ENCODE measurements at places on chromosomes 2 and 18.
A peak's percentile ranks its signal among the peaks of the same experiment; 100 is the strongest.

GRCh38 chr2:46339200-46339599 is 42.0 kb downstream of the EPAS1 start:
- peaks cover 8% of the 10 kb centered on the region for H3K36me3 ChIP-seq
- H3K4me3 ChIP-seq: no peak overlapping the region
- no peak for DNase-seq
- no peak overlapping the region for H3K27ac ChIP-seq
- H3K27me3 ChIP-seq: no peaks in the 10 kb centered on the region

GRCh38 chr18:58605027-58606020 is 23.6 kb downstream of the ALPK2 start:
- DNase-seq: peak; percentile 29
- H3K27ac ChIP-seq: peak overlapping the region; percentile 42
- no peaks in the 10 kb centered on the region for H3K4me1 ChIP-seq

DNA sequence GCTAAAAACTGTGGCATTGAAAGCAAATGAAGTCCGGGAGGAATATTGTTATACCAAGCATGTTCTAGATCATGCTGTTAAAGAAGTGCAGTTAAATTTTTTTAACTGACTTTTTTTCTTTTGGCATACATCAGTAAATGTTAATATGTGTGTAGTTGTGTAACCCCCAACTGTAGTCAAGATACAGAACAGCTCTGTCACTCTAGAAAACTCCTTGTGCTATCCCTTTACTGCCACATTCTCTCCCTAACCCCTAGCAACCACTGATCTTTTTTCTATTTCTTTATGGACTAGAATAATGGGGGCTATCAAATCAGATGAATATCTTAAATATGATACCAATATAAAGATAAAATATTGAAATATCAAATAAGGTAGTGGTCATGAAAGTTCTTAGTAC is 46.4 kb downstream of the LCLAT1 start:
- H3K27me3 ChIP-seq: no peaks in the 10 kb centered on the region
- DNase-seq: no peak
- no peaks in the 10 kb centered on the region for H3K36me3 ChIP-seq
- peaks cover 11% of the 10 kb centered on the region for H3K4me1 ChIP-seq
- no peak overlapping the region for H3K4me3 ChIP-seq

DNA sequence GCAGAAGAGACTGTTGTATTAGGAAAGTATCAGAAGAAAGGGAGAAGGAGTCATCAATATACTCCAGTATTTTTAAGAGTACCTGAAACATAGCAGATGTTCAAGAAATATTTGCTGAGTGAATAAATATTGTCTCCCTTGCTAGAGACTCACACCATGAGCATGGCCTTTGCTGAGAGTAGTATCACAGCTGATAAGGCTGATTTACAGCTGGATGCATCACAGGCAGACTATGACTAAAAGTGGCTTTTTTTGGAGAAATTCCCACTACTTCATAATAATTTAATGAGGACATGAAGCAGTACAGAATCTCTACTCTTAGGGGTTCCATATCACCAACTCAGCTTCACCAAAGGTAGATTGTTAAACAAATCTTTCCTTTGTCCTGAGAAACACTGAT is 373.3 kb downstream of the RBM43 start:
- H3K4me1 ChIP-seq: no peaks in the 10 kb centered on the region
- no peak overlapping the region for H3K4me3 ChIP-seq
- DNase-seq: no peak
- no peak overlapping the region for H3K27ac ChIP-seq
- no peaks in the 10 kb centered on the region for H3K27me3 ChIP-seq
- no peaks in the 10 kb centered on the region for H3K36me3 ChIP-seq

DNA sequence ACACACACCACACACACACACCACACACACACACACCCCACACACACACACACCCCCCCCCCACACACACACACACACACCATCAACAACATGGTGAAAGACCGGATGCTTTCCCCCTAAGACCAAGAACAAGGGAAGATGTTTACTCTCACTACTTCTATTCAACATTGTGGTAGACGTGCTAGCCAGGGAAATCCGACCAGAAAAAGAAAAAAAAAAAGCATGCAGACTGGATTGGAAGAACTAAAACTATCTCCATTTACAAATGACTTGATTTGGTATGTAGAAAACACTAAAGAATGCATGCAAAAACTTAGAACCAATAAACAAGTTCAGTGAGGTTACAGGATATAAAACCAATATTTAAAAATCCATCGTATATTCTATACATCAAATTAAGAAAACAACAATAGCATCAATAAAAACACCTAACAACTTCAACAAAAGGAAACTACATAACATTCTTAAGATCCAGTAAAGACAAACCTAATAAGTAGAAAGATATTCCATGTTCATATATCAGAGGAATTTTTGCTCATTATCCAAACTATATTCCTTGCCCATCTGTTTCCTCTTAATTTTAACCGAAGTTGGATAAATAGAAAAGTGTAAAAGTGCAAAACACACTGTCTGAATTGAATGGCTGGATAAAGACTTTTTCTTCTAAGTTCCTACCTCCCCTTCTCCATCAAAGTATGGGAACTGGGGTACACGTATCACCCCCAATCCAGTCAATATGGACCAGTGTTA is 51.5 kb upstream of the RNU4ATAC start:
- H3K4me3 ChIP-seq: no peak overlapping the region
- no peaks in the 10 kb centered on the region for H3K27me3 ChIP-seq
- H3K36me3 ChIP-seq: no peaks in the 10 kb centered on the region
- H3K4me1 ChIP-seq: peaks cover 46% of the 10 kb centered on the region

DNA sequence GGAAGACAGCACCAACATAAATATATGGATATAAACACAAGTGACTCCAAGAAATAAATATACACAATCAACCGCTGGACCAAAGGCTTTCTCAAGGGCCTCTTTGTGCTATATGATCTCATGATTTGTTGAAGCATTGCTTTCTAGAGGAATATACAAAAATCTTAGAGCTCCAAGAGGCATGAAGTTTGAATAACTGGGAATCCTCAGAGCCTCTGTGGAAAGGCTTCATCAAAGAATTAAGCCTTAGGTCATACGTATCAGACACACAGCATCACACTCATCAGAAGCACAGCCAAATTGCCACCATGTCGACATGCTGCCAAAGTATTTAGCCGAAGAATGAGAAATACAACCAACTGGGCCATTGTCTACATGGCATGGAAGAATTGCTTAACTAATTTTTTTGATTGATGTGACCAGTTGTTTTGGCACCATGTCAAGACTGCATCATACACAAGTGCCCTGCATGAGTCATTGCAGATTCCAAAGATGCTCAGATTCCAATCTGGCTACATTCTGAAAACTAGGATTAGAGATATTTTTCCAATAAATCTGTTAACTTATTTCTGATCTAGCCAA is 860.6 kb upstream of the ZEB2 start:
- no peaks in the 10 kb centered on the region for H3K27me3 ChIP-seq
- H3K36me3 ChIP-seq: no peaks in the 10 kb centered on the region
- H3K4me3 ChIP-seq: no peak overlapping the region
- H3K27ac ChIP-seq: no peak overlapping the region
- DNase-seq: peak; percentile 96
- H3K4me1 ChIP-seq: peaks cover 7% of the 10 kb centered on the region

GRCh38 chr2:201633661-201634249 is 9.5 kb downstream of the TMEM237 start:
- no peaks in the 10 kb centered on the region for H3K27me3 ChIP-seq
- DNase-seq: no peak
- no peak overlapping the region for H3K4me3 ChIP-seq
- H3K4me1 ChIP-seq: no peaks in the 10 kb centered on the region
- no peak overlapping the region for H3K27ac ChIP-seq

- H3K4me3 ChIP-seq: no peak overlapping the region
- H3K27me3 ChIP-seq: no peaks in the 10 kb centered on the region
- H3K36me3 ChIP-seq: no peaks in the 10 kb centered on the region
- DNase-seq: no peak
These were observed 155.0 kb downstream of the SETBP1 start for GRCh38 chr18:44835703-44836102.

- H3K27ac ChIP-seq: peak overlapping the region; percentile 5
- H3K36me3 ChIP-seq: no peaks in the 10 kb centered on the region
- H3K27me3 ChIP-seq: no peaks in the 10 kb centered on the region
These were observed 43.9 kb upstream of the RAPH1 start for GRCh38 chr2:203578759-203579643.

DNA sequence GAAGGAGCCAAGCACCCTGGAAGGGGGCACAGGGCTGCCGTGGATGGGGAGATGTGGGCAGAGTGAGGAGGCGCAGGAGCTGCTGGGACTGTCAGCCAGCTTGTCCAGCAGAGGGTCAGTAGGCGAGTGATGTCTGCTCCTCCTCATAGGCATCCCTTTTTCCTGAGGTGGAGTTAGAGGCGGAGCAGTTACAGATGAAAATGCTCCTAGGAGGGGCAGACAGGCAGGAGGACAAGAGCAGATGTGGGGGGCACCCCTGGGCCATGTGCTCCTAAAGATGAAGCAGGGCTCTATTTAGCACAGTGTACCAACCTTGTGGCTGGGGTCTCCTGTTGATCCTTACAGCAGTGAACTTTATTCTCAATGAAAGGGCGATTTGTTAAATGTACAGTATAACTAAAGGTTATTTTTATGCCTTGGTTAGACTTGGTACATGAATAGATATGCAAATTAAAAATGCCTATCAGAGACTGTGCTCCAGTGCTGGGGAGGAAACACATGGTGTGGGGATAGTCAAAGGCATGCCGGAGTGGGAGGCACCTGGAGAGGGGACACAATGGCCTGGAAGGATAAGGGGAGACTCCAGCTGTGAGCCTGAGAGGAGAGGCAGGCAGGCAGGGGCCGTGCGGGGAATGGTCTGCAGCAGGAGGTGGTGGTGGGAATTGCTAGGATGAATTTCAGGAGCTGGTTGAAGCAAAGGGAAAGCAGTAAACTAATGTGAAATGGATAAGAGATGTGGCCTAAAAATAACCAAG is 175.3 kb downstream of the CLIP4 start:
- H3K27ac ChIP-seq: no peak overlapping the region
- no peak for DNase-seq
- peaks cover 59% of the 10 kb centered on the region for H3K27me3 ChIP-seq

DNA sequence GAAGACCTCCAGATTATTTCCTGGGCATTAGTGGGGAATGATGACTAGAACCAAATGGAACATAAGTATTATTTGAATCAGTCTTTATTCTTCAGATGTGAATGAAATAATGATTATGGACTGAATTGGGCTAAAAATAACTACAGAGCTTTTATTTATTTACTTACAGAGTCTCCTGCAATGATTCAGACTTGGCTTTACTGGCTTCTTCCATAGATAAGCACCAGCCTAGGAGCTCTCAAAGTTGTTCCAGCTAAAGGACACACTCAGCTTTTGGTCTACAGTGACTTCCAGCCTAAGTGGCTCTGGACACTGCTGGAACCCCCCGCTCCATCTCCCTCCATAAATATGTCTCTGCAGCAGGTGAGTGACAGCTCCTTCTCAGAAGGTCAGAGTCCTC is 24.3 kb upstream of the ARHGAP25 start:
- no peak overlapping the region for H3K4me3 ChIP-seq
- no peaks in the 10 kb centered on the region for H3K36me3 ChIP-seq
- peaks cover 44% of the 10 kb centered on the region for H3K27me3 ChIP-seq

- H3K4me1 ChIP-seq: no peaks in the 10 kb centered on the region
- H3K4me3 ChIP-seq: no peak overlapping the region
- H3K27ac ChIP-seq: no peak overlapping the region
- DNase-seq: no peak
- no peaks in the 10 kb centered on the region for H3K36me3 ChIP-seq
- no peaks in the 10 kb centered on the region for H3K27me3 ChIP-seq
These were observed 5.7 kb downstream of the CALCRL start for GRCh38 chr2:187442378-187442777.

GRCh38 chr18:40875101-40875615 is 1079.9 kb upstream of the PIK3C3 start:
- no peaks in the 10 kb centered on the region for H3K27me3 ChIP-seq
- peaks cover 17% of the 10 kb centered on the region for H3K4me1 ChIP-seq
- DNase-seq: no peak

DNA sequence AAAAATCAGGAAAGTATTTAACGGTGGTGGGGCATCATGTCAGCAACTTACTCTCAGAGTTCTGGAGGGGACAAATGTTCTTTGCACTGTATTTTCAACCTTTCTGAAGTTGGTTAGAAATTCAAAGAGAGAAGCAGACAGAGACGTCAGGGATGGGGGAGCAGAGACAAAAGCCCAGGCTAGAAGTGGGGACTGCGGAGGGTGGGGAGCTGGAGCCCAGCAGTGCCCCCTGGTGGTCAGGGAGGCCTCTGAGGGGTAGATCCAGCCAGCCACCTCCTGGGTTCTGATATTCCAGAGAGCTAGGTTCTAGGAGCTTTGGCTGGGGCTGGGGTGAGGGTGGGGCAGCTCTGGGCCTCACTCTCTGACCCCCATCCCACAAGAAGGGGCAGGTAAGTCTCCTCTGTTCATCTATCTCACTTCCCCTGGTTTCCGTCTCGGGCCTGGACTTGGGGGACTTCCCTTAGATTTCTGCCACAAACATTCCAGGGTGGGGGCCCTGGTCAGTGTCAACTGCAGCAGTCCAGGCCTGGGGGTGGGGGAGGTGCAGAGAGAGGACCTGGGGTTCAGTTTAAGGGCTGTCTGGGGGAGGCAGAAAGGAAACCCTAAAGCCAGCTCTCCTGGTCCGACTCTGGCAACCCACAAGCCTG is 8.9 kb downstream of the TNS1 start:
- H3K36me3 ChIP-seq: peaks cover 5% of the 10 kb centered on the region
- H3K27ac ChIP-seq: no peak overlapping the region
- H3K27me3 ChIP-seq: no peaks in the 10 kb centered on the region

DNA sequence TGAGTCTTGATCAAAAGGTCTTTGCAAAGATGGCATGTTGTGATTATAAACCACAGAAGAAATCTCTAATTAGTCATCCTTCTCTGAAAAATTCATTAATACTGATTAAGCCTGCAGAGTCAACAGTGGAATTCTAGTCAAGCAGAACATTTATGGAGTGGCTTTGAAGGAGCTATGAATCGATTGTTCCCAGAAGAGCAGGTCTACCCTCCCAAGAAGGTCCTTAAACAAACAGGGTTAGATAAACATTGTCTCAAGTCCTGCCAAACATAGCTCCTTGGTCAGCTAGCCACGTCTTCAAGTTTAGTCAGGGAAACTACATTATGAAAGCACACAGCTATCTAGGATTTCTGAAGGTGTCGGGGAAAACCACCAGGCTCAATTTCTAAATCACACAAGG is 88.9 kb downstream of the ITGA4 start:
- H3K27me3 ChIP-seq: no peaks in the 10 kb centered on the region
- no peaks in the 10 kb centered on the region for H3K4me1 ChIP-seq
- H3K27ac ChIP-seq: no peak overlapping the region
- H3K36me3 ChIP-seq: peaks cover 6% of the 10 kb centered on the region

- no peak for DNase-seq
- H3K27ac ChIP-seq: no peak overlapping the region
- H3K4me3 ChIP-seq: no peak overlapping the region
- H3K36me3 ChIP-seq: peaks cover 6% of the 10 kb centered on the region
These were observed 101.9 kb downstream of the NFATC1 start for GRCh38 chr18:79497638-79498081.

GRCh38 chr2:130328710-130329109 is 14.0 kb upstream of the IMP4 start:
- H3K27me3 ChIP-seq: no peaks in the 10 kb centered on the region
- peak overlapping the region; percentile 75 for H3K27ac ChIP-seq
- peaks cover 10% of the 10 kb centered on the region for H3K4me1 ChIP-seq
- DNase-seq: peak; percentile 66
- H3K36me3 ChIP-seq: no peaks in the 10 kb centered on the region

- peak overlapping the region; percentile 70 for H3K27ac ChIP-seq
- H3K4me3 ChIP-seq: peak overlapping the region; percentile 91
- peaks cover 29% of the 10 kb centered on the region for H3K4me1 ChIP-seq
- H3K36me3 ChIP-seq: peaks cover 6% of the 10 kb centered on the region
- no peaks in the 10 kb centered on the region for H3K27me3 ChIP-seq
- peak; percentile 66 for DNase-seq
These were observed 894 bp downstream of the SMAD7 start for GRCh38 chr18:48949606-48950535.

Measured in MCF 10A (cell line).